ENCODE measurements at places on chromosomes 3 and 15.

DNA sequence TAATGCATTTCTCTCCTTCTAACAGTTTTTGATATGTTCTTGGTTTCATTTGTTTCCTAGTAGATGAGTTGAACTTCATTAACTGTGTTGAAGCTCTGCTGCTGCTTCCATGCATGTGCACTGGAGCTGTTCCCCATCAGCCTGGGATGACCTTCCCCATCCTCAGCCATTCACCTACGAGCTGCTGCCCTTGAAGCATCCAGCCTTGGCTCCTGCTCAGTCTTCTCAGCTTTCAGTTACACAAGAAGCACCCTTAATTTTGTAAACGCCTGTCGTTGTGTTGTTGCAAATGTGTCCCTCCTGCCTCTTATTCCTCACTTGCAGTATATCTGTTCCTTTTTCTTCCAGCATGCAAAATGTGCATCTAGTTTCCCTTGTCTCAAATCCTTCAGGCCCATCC lies 8.5 kb upstream of the ZXDC start:
- no peak for DNase-seq

- DNase-seq = no peak
These were observed 31.9 kb upstream of the ATP13A3 start for GRCh38 chr3:194518652-194519051.

- DNase-seq = no peak
These were observed 21.6 kb downstream of the MBNL1 start for GRCh38 chr3:152290374-152290773.

- DNase-seq = no peak
These were observed 29.0 kb upstream of the SLMAP start for GRCh38 chr3:57727106-57727505.

GRCh38 chr3:8497582-8497981 lies 4.0 kb upstream of the LMCD1 start:
- no peak for DNase-seq

GRCh38 chr15:70379938-70380883 lies 282.5 kb upstream of the TLE3 start:
- no peak for DNase-seq

DNA sequence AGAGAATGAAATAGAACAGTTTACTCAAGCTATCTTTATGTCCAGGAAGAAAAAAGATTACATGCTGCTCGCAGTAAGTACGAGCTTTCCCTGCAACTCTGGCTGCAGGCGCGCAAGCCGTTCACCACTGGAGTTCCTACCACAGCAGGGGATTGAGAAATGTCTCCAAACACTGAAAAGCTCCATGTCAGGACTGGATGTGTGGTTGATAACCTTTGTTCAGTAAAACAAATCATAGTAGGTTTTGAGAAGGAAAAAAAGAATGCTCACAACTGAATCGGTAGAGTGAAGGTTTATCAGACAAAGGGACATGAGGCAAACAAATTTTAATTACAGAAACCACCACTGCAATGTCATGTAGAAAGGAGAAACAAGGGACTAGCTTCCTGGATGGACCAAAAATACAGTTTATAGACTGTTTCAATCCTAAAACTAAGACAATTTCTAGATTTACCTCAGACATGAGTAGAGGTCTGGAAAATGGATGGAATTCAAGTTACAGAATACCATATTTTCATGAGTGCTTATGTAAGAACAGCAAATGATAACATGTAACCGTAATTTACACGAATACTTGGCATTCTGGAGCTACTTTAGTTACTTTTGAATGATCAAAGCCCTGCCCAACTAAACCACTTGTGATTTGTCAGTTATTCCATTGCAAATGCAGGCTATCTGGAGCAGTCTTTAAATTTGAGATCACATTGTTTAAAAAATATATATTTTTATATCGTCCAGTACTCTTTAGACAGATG lies 471.1 kb downstream of the SHQ1 start:
- no peak for DNase-seq

GRCh38 chr3:148208975-148209374 lies 488.7 kb upstream of the AGTR1 start:
- no peak for DNase-seq

- no peak for DNase-seq
These were observed 893 bp upstream of the MTHFS start for GRCh38 chr15:79897701-79898113.

DNA sequence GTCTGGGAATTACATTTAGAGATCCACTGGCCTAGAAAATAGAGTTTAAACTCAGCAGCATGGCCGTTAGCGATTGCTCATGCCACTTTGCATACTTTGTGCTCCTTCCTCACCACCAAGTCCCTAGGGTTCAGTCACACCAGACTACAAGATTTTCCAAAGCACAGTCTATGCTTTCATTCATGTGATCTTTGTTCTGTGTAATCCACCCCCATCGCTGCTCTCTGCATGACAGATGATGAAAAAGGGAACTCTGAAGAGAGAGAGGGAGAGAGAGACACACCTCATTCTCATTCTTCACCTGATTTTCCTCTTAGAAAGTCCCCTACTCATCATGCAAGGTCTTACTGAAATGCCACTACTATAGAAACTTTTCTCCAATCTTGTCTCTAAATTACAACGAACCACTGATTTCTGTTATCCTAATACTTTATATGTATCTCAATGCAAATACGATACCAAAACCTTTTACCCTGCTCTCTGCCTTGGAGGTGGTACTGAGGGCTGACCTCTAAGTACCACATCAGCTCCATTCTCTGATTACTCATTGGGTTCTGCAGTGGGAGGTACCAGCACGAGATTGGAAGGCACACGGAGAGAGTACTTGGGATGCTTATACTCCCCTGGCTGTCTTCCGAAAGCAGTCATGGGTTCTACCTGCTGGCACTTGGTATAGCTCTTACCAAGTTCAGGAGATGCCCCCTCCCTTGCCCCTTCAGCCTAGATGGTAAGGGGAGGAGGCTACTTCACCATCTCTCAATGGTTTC lies 1.1 kb upstream of the PARP15 start:
- no peak for DNase-seq

DNA sequence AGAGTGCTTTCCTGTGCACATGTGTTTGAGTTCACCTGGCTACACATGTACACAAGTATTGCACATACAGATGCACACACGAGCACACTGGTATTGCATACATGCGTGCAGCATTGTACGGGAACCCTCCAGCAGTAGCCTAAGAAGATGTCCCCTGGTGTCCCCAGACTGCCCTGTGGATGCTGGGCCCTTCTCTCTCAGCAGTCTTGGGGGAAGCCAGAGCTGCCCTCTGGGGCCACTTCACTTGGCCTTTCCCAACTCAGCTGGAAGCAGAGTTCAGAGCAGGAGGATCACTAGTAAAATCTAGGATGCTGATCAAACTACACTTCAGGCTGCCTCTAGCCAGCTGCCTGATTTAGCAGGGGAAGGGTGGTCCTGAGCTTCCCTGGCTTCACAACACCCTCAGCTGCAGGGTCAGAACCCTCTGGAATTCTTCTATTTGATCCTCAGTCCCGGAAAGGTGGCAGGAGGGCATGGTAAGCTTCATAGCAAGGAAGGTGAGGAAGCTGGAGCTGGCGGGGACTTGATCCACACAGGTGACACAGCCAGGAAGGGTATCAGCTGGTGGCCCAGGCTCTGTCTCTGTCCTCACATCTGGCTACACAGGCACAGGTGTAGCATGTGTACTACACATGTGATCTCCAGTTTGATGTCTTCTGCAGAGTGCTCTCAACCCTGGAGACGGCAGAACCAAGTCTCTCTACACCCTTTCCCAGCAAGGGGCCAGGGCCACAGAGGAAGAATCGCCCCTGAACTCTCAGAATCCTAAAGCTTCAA lies 36.5 kb downstream of the KLF15 start:
- no peak for DNase-seq

DNA sequence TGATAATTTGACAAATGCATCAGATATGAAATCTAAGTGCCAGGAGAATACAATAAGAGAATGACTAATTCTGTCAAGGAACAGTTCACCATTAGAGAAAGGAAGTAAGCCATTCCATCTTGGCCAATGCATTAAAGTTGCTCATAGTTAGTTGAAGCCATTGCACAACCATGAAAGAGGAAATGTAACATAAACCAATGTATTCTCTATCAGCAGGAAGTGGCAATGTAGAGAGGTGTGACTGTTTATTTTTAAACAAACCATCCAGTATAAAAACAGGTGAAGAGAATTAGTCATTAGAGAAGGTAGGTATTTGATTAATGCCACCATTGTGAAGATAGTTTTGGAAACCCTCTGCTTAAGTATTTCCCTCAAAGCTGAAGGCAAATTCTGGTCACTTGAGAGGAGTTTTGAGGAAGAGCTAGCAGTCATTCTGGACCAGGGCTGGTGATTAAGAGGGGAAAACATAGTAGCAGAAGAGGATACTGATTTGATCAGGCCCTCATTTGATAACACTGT lies 10.7 kb upstream of the ANXA2 start:
- no peak for DNase-seq

- no peak for DNase-seq
These were observed 137.3 kb downstream of the CACNA2D3 start for GRCh38 chr3:54259636-54260035.

DNA sequence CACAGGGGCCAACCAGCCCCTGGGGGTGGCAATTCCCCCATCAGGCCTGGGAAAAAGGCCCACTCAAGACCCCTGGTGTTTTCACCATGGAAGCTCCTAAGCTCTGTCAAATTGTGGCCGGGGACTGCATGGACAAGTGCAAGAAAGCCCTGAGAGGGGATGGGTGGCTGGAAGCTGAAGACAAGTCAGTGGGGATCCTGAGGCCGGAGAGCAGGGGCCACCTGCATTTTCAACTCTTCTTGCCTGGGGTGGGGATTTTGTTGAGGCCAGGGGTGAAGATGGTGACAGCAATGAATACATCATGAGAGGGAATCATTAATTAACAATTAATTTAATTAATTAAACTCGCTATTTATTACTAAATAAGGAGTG lies 33.9 kb downstream of the FEM1B start:
- no peak for DNase-seq

- DNase-seq = no peak
These were observed 340.3 kb downstream of the SLC9A9 start for GRCh38 chr3:143507735-143508580.

- DNase-seq = no peak
These were observed 516.2 kb downstream of the OCA2 start for GRCh38 chr15:27582726-27583410.

DNA sequence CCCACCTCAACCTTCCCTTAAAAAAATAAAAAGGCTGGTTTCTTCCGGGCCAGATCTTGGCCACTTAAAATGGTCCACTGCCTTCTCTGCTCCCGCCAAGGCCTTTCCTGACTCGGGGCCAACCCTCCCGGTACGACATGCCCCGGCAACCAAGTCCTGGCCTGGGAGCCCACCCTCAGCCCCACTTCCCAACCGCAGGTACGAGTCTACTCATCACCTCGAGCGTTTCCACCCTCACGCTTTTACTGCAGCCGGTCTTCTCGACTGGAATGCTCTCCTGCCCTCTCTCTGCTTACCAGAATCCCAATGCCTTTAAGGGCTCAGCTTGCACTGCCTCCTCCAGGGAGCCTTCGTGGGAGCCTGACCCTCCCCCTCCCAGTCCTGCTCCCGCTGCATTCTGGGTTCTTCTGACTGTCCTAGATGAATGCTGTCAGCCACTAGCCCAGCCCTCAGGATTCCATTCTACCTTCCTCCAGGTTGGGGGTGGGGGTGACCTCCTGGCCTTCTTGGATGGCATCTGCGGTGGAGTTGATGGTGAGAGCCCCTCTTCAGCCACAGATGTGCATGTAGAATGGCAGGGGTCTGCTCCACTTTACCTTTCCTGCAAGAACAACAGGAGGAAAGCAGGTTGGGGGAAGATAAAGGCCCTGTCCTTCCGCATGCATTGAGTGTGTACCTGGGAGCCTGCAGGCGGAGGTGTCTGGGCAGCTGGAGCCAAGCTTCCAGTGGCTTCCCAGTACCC lies 1.1 kb upstream of the CSRNP1 start:
- DNase-seq = no peak

- DNase-seq = no peak
These were observed 322.9 kb downstream of the SLC9A9 start for GRCh38 chr3:143525408-143525807.

GRCh38 chr3:188007897-188008296 lies 146.1 kb upstream of the LPP start:
- DNase-seq = no peak

DNA sequence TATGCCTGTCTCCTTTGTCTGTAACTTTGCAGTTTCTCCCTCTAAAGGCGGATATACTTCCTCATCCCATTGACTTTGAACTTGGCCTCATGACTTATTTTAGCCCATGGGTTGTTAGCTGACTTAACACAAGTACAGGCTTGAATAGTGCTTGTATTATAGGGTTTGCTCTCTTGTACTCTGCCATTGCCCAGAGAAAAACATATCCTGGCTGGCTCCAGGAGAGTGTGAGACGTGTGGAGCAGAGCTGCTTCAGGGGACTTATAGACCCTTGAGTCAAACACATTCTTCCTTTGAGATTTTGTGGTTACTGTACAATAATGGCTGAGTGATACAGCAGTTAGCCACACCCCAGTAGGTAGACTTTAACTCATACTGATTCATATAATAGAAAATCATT lies 124.0 kb downstream of the RAP2B start:
- no peak for DNase-seq

- DNase-seq = no peak
These were observed 5.1 kb downstream of the RNU6-1 start for GRCh38 chr15:67834581-67835296.

GRCh38 chr15:77659350-77660321 lies 26.9 kb upstream of the LINGO1 start:
- DNase-seq = no peak

DNA sequence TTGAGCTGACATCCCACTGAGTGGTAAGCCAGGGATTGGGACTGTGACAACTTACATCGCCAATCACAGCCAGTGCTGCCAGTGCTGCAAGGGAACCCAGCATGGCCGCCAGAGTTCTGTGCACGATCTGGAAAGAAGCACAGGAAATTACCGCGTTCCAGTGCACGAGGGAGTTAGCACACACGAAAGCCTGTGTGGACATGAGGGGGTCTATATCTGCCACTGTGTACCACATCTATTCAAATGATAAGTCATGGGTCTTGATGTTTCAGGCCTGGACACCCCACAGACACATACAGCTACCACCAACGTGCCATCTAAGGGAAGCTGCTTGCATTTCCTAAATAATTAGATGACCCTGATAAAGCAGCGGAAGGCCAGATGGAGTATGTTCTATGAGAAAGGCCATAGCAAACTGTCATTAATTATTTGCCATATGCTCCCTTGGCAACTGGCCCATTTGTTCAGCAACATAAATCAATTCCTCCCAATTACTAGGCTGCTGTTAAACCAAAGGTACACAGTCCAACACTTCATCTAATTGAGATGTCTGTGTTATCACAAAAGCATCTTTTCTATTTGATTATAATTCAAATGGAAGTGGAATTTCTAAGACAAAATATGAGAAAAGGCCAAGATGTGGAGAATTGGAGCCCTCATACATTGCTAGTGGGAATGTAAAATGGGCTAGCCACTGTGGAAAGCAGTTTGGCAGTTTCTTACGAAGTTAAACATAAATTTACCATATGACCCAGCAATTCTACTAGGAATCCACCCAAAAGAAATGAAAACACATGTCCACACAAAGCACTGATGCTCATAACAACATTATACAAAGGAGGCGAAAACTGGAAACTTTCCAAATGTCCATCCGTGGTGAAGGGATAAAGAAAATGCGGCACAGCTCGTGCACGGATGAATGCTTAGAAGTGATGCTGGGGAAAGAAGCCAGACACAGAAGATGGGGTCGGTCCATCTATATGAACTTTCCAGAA lies 108.3 kb downstream of the OCA2 start:
- DNase-seq = no peak

- DNase-seq = no peak
These were observed 521.2 kb upstream of the GOLIM4 start for GRCh38 chr3:168616915-168617314.

All from stimulated activated CD4-positive, alpha-beta T cell treated with anti-CD3 and anti-CD28 coated beads, Interleukin-1b, Interleukin-23, amount 100 ng/mL, for 24 hours (primary cell).